Astrocyte of the hippocampus (primary cell): ENCODE measurements at places on chromosomes 5 and 9.

DNA sequence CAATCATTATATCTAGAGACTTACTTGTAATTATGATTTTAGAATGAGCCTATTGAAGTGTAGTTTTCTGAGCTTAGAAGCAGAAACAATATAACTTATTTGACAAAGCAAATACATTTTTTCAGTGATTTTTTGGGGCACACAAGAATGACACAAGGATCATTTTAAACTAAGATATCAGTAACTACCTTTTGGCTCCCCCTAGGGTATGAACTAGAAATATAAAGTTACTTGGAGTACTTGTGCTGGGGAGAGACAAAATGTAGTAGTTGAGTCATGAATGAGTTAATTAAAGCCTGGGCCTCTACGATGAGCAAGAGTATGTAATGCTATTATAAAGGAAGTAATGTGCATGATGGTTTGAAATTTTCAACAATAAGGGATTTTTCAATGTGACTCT lies 1244.1 kb upstream of the ACO1 start:
- peak; percentile 53 for DNase-seq

GRCh38 chr5:122400341-122400740 lies 88.3 kb downstream of the SNCAIP start:
- no peak for DNase-seq

GRCh38 chr5:112179290-112179689 lies 239.8 kb downstream of the EPB41L4A start:
- no peak for DNase-seq

GRCh38 chr9:122816163-122816867 lies 12.1 kb downstream of the PDCL start:
- DNase-seq, result no peak

- no peak for DNase-seq
Measured at GRCh38 chr5:40873286-40873880, 32.2 kb downstream of the CARD6 start.

- no peak for DNase-seq
Measured at GRCh38 chr5:73952872-73953271, 326.9 kb downstream of the ARHGEF28 start.
